ENCODE measurements at places on chromosomes 1 and 21.
A peak's percentile ranks its signal among the peaks of the same experiment; 100 is the strongest.

- ATAC-seq = no peak
Measured at GRCh38 chr21:15122241-15122640, 57.4 kb upstream of the NRIP1 start.

GRCh38 chr21:29649406-29649814 lies 290.4 kb downstream of the GRIK1 start:
- no peak for ATAC-seq

DNA sequence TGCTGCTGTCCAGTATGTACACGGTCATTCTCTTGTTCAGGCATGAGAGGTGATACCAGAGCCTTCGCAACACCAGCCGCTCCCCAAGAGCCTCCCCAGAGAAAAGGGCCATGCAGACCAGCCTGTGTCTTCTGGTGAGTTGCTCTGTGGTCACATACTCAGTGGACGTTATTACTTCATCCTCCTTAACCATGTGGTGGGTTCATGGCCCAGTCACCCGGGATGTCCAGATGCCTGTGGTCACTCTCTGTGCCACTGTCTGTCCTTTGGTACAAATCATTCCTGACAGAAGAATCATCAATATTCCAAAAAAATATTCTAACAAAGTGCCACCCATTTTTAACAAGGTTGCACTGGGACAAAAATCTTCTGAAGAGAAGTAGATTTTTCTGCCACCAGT lies 8.8 kb upstream of the ZNF124 start:
- no peak for ATAC-seq

DNA sequence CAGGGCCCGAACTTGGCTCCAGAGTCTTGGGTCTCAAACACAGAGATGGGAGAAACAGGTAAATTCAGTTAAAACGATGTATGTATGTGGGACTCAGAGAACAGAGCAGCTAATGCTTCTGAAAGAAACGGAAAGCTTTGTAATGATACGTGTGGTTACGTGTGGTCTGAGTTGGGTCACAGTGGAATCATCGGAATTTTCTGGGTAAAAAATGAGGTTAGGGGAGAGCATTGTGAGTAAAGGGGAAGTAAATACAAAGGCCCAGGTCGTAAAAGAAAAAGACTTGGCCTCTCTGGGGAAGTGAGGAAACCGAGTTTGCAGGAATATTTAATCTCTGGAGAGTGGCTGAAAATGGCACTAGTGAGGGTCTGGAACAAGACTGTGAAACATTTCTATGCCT lies 8.3 kb downstream of the NHLH2 start:
- ATAC-seq = no peak

GRCh38 chr1:212686069-212686468 lies 13.6 kb downstream of the BATF3 start:
- ATAC-seq = no peak

DNA sequence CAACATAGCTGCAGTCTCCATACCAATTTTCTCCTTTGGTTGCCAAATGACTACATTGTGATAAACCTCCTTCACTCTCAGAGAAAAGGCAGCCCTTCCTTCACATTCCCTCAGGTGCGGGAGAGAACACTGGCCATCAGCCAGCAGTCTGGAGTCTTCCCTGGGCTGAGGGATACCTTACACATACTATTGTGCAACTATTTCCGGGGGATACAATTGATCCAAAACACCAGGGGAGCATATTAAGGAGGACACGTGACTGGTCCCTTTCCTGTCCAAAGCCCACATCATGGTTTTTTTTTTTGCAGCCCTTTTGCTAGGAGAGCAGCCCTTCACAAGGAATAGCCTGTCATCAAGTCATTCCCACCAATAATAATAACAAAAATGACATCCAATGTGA lies 172.1 kb upstream of the ZRANB2 start:
- ATAC-seq = no peak

GRCh38 chr1:234605983-234606783 lies 3.8 kb downstream of the IRF2BP2 start:
- peak; percentile 8 for ATAC-seq

DNA sequence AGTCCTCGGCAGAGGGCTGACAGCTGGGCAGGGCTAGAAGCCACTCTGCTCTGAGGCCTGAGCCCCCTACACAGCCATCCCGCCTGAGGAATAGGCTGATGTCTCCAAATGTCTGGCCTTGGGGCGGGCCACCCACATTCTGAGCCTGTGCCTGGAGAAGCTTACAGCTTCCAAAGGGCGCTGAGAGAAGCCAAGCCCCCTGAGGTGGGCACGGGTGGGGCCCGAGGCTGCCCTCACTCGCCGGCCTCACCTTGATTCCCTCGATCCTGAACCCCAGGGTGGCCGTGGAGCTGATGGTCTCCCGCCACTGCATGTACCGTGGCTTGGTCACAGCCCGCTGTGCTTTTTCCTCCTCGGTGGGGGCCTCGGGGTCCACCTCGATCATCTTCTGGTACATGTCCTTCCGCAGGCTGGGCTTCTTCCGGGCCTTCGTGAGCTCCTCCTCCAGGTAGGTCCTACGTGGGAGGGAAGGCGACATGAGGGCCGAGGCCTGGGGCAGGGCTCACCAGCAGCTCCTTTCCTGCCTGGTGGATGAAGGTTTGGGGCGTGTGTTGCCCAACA lies 93.2 kb downstream of the STUM start:
- ATAC-seq = no peak

GRCh38 chr1:169318536-169319244 lies 48.9 kb downstream of the NME7 start:
- ATAC-seq = no peak
